ENCODE measurements at places on chromosomes 7 and 10.
A peak's percentile ranks its signal among the peaks of the same experiment; 100 is the strongest.

GRCh38 chr7:15832996-15833395 is 146.5 kb upstream of the MEOX2 start:
- peak; percentile 70 for DNase-seq

- no peak for DNase-seq
Measured at GRCh38 chr10:75226656-75227055, 9.1 kb downstream of the COMTD1 start.

- no peak for DNase-seq
Measured at GRCh38 chr7:108034586-108034985, 31.6 kb upstream of the LAMB1 start.

DNA sequence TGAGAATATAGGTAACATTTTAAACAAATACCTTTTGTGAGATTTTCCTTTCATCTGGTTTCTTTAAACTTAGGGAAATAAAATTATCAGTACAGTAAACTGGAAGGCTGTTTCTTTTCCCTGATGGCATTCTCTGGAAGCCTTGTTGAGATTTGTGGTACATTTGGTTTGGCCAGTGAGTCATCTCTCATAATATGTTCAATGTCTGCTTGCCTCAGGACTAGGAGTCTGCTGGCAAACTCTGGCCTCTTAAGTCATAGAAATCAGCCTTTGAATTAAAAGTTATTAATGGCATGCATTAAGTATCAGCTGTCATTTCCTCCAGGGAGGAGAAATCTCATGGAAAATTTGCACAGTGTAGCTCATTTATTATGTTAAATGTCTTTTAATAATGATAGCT is 316.6 kb upstream of the KIAA1217 start:
- peak; percentile 71 for DNase-seq

- no peak for DNase-seq
Measured at GRCh38 chr7:101990811-101991418, 173.5 kb downstream of the CUX1 start.

GRCh38 chr7:55016061-55016745 is 2.6 kb upstream of the EGFR start:
- DNase-seq, result no peak

DNA sequence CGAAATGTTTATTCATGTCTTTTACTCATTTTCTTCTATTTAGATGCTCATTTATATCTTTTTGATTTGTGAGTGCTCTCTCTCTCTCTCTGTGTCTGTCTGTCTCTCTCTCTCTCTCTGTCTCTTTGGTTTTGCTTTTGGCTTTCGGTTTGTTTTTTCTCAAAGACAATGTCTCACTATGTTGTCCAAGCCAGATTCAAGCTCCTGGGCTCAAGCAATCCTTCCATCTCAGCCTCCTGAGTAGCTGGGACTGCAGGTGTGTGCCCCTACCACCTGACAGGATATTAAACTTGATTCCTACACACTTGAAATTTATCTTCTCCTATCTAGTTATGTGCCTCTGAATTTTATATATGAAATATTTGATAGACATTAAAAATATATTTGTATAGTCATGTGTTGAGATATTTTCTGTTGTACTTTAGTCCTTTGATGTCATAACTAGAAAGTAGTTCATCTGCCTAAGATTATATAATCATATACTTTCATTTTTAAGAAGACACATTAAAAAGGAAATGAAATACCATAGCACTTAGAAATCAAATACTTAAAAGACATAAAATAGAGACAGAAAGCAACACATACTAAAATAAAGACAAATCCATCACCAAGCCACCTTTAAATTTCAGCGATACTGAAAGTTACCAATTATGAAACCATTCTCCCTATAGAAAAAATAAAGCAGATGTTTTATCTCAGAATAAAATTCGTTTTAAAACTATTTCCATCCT is 68.1 kb upstream of the SFMBT2 start:
- DNase-seq, result no peak

GRCh38 chr10:95517536-95518454 is 43.4 kb downstream of the SORBS1 start:
- DNase-seq, result peak; percentile 32

DNA sequence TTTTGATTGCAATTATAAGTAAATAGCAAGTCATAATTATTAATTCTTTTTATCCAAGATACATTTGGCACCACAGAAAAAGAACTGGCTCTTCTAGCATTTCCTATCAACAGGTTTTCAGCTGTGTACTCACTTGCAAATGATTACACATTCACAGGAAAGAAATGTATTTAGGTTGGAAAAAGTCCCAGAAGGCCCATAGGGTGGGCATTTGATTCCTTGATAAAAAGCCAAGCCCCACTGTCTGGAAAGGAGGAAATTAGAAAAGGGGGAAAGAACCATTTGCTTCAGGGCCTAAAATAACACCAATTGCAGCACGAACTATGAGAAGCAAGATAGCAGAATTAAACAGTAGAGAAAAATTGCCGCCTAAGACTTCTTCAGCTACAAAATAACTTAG is 80.8 kb upstream of the COL1A2 start:
- no peak for DNase-seq

DNA sequence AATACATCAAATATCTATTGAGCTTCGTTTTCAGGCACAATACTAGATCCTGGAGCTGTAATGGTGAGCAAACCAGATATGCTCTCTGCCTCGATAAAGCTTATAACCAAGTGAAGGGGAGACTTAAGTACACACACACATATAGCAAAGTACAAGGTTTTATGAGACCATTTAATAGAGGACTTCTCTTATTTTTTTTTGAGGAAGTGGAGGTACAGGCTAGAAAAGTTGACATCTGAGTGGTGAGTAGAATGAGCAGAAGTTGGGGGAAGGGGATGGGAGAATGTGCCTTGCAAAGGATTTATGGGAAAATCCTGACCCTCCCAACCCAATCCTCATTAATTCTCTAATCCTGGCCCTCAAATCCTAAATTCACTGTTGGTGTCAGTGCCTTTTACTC is 7.7 kb downstream of the CCDC136 start:
- DNase-seq, result no peak

DNA sequence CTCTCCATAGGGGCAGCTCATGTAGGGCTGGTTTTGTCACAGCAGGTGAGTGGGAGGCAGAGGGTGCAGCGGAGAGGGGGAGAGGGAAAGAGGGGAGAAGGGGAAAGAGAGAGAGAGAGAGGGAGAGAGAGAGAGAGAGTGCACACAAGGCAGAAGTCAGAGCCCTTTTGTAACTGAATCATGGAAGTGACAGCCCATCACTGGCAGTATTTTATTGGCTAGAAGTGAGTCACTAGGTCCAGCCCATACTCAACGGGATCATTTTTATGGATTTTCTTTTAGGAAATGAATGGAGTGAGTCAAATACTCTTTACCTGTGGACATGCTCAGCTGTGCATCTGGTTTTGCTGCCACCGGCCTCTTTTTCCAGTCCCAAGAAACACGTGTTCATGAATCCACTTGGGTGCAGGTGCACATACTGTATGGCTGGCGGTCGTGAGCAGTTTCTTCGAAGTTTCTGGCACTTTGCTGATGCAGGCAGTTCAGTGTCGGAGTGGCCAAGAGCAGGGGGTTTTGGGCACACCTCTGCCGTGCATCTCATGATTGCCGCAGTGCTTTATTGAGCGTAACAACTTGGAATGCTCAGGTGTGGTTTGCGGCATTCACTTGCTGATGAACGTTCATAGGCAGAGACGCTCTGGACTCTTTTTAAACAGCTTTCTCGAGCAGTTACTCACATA is 40.3 kb downstream of the DOCK1 start:
- DNase-seq, result no peak

GRCh38 chr7:127588019-127588696 is at the start of gene ARF5:
ARF5 (plus strand) TSS chr7:127588411; CDS start chr7:127588499, 88 bp downstream.
- DNase-seq, result peak; percentile 90

GRCh38 chr10:62402508-62402907 is 28.3 kb downstream of the ZNF365 start:
- DNase-seq, result no peak

DNA sequence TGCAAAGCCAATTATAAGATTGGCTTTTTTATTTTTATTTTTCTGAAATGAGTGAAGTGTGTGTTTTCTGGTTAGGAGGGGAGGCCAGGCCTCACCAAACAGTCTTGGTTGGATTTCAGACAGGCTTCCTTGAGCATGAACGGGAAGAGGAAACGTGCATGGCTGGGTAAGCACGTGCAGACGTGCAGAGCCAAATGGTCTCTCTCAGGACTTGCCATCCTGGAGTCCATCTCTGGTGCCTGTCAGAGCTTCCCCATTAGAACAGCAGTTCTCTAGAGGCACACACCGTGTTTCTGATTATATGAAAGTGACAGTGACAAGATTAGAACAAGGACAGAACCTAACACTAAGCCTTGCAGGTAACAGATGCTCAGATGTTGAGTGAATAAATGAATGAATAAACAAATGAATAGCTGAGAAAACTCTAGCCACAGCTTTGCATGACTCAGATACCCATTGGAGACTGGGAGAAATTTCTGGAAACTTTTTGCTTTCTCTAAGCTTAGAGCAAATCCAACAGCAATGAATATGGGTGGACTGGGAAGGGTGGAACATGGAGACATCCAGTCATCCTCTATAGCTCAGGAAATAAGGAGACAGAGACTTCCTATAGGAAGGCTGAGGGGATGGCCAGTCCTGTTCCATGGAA is 11.8 kb upstream of the CALD1 start:
- DNase-seq, result no peak

GRCh38 chr7:74290981-74291441 is 1.8 kb downstream of the CLIP2 start:
- DNase-seq, result no peak

GRCh38 chr7:1255817-1256340 is 23.2 kb downstream of the UNCX start:
- no peak for DNase-seq

GRCh38 chr7:107989618-107990373 is 13.2 kb downstream of the LAMB1 start:
- no peak for DNase-seq

- DNase-seq, result no peak
Measured at GRCh38 chr10:20677340-20677739, 219.8 kb downstream of the NEBL start.

DNA sequence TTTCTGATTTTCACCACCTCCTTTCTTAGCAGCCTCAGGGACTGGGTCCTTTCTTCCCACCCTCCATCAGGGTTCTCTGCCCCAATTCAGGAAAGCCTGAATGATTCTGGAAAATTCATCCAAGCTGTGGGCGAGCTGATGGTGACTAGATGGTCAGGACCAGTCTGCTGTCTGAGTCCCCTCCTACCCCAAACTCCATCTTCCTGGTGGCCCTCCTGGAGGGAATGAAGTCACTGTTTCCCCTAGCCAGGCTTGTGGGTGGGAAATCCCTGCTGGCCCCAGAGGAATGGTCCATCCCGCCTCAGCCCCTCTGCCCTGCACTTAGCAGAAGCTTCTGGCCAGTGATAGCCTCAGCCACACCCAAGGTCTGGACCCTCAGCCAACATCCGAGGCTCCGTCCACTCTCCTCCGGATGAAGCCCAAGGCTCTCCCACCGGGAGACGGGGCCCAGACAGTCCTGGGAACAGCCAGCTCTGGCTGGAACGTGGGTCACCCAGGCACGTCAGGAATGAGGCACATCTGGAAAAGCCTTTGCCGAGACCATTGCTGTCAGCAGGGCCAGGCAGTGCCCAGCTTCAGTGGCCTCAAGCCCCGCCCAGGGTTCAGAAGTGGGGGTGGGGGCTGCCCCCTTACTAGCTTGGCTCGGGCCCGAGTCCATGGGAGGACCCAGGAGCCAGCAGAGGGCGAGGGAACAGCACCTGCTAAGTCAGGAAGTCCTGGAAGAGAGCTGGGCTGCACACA is 4.0 kb upstream of the AQP1 start:
- no peak for DNase-seq

DNA sequence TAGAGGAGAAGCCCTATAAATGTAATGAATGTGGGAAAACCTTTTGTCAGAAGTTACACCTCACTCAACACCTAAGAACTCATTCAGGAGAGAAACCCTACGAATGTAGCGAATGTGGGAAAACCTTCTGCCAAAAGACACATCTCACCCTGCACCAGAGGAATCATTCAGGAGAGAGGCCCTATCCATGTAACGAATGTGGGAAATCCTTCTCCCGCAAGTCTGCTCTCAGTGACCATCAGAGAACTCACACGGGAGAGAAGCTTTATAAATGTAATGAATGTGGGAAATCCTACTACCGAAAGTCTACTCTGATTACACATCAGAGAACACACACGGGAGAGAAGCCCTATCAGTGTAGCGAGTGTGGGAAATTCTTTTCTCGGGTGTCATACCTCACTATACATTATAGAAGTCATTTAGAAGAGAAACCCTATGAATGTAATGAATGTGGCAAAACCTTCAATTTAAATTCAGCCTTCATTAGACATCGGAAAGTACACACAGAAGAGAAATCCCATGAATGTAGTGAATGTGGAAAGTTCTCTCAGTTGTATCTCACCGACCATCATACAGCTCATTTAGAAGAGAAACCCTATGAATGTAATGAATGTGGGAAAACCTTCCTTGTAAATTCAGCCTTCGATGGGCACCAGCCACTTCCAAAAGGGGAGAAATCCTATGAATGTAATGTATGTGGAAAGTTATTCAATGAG is 18.9 kb downstream of the RBAK start:
- peak; percentile 13 for DNase-seq

- DNase-seq, result no peak
Measured at GRCh38 chr10:14588084-14588937, 186.4 kb downstream of the FAM107B start.

- no peak for DNase-seq
Measured at GRCh38 chr10:61789031-61789430, 112.5 kb upstream of the ARID5B start.

DNA sequence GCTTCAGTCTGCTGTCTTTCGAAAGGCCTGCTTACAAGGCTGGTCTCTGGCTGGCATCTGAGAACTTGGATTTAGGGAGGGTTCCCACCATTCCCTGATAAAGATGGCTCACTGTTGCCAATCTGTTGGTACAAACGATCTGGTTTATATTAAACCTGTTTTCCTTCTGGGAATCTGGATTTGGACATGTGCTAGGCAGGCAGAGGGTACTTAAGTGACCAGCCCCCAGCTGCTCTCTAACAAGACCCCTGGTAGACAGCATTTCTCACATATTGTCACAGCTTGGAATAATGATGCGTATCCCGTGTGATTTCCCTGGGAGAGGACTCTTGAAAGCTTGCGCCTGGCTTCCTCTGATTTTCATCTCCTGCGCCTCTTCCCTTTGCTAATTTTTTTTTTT is 21.6 kb downstream of the YWHAG start:
- no peak for DNase-seq

DNA sequence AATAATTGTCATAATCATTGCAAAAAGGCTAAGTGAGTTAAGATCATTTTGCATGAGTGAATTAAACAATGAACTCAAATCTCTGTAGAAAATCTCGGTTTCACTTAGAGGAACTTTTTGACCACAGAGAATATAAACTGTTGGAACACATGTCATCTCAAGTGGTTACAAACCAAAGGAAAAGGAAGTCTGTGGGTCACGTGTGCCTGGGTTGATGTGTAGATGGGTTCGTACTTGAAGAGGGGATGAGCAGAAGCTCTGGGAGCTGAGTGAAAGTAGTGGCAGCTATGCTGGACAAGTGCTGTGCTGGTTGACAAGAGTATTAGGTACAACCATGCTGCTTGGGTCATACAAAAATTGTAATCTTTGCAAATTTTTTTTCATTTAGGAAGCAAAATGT is 35.0 kb downstream of the GLRX3 start:
- no peak for DNase-seq

DNA sequence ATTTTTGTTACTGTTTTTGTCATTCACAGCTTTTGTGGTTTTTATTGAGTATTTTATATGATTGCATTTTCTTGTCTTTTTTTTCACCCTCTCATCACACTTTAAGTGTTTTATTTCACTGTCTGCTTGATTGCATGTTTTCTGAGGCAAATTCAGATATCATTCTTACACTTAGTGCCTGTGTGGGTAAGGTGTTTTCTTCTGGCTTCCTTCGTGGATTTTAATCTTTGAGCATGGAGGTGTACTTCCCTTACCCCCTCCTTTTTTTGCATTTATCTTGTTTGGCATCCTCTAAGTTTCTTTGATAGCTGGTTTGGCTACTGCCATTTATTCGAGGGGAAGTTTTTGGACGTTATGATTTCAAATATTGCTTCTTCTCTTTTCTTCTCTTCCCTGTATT is 127.9 kb downstream of the MLLT10 start:
- DNase-seq, result no peak
